ENCODE measurements at places on chromosomes 6 and 20.
A peak's percentile ranks its signal among the peaks of the same experiment; 100 is the strongest.

GRCh38 chr6:161204866-161205557 lies 68.8 kb downstream of the AGPAT4 start:
- no peak for DNase-seq

- DNase-seq = no peak
Measured at GRCh38 chr20:36421641-36422040, 115.5 kb downstream of the DLGAP4 start.

- no peak for DNase-seq
Measured at GRCh38 chr6:116139917-116140316, 14.0 kb upstream of the COL10A1 start.

- DNase-seq = no peak
Measured at GRCh38 chr6:8780653-8781052, 345.3 kb upstream of the SLC35B3 start.

GRCh38 chr6:64949257-64949656 lies 757.8 kb downstream of the EYS start:
- no peak for DNase-seq

GRCh38 chr6:80460257-80460865 lies 353.9 kb downstream of the BCKDHB start:
- no peak for DNase-seq

DNA sequence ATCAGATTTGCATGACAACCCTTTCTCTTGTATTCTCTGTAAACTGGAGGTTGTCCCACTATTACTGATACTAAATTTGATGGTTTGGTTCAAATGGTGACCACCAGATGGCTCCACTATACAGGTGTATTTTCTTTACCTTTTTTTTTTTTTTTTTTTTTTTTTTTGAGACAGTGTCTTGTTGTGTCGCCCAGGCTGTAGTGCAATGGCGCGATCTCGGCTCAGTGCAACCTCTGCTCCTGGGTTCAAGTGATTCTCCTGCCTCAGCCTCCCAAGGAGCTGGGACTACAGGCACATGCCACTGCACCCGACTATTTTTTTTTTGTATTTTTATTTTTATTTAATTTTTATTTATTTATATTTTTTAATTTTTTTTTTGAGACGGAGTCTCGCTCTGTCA lies 6.6 kb upstream of the WTAP start:
- DNase-seq = no peak

DNA sequence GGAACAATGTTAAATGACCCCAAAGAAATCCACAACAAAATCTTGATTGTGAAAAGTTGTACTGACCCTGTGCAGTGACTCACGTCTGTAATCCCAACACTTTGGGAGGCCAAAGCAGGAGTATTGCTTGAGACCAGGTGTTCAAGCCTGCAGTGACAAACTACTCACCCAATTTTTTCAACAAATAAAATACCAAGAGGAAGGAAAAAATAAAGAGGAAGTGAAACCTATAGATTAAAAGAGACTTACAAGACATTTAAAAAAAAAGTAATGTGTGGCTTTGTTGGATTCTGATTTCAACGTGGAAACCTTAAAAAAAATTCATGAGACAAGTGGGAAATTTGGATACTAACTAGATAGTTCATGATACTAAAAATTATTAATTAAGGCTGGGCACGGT lies 31.9 kb downstream of the GINS1 start:
- no peak for DNase-seq

DNA sequence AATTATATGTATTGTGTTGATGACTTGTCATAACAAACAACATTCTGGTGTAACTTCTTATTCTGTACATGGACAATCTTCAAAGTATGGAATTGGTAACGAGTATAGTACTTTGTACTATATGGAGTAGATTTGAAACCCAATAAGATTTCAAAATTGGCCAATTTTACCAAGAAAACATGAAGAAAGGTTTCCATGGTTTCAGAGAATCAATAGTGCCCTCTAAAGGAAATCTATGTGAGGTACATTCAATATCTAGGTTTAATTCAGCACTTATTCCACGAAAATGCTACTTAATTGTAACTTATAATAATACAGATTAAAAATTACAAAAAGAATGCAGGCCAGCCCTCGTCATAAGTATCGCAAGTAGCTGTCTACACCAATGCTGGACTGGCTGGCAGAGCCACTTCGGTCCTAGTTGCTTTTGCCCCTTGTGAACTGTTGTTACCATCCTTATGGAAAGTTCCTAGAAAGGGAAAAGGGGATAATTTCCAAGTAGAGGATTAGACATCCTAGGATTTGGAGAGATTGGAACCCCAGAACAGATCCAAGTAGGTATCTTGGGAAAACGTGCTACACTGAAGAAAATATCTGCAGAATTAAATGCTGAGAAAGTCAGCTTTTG lies 70.9 kb downstream of the LCA5 start:
- DNase-seq = peak; percentile 13

DNA sequence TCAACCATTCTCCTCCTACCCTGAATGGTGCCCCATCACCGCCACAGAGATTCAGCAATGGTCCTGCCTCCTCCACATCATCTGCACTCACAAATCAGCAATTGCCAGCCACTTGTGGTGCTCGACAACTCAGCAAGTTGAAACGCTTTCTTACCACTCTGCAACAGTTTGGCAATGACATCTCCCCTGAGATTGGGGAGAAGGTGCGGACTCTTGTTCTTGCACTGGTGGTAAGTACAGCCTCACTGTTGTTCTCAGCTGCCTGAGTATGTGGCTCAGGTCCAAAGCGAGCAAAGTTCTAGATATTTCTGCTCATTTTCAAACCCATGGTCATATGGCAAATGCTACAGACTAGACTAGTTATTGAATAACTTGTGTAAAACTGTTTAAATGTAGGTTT lies 51.0 kb upstream of the C20orf144 start:
- DNase-seq = no peak

GRCh38 chr6:158347335-158347734 lies 35.1 kb downstream of the TULP4 start:
- no peak for DNase-seq

GRCh38 chr6:154403788-154404187 lies 47.2 kb upstream of the IPCEF1 start:
- no peak for DNase-seq

DNA sequence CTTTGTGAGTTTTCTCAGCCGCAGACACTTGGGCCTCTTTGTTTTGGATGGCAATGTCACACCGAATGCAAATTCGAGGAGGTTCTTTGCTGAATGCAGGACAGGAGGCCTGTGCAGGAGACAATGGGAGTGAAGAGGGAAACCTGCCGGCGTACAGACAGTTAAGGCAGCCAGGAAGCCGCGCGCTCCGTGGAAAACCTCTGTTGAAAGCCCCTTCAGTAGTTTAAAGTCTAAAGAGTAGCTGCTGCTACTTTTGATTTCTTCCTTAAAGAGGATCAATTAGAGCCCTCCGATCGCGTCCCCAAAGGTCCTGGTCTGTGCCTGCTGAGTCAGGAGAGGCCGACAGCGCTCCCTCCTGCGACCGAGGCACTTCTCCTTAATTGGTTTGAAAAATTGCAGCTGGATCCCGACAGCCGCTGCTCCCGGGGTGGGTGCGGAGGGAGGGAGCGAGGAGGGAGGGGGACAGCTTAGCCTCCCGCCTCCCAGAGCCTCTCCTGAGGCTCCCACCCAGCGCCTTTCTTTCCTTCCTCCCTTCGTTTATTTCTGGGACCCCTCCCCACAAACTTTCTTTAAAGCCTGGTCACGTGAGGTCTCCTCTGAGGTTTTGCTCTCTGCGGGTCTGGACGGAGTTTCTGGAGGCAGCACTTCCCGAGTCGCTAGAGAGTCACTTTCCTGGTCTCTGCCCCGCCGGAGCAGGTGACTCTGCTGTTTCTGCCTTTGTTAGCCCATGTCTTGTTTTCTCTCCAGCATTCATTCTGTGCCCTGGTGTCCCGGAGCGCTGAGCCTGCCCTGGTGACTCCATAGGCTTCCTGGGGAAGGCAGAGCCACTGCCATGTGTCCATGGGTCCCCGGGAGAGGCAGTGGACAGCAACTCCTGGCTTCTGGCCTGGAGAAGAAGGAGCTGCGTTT lies 22.3 kb upstream of the RPP40 start:
- no peak for DNase-seq

GRCh38 chr6:30821862-30822784 lies 62.2 kb upstream of the DDR1 start:
- peak; percentile 6 for DNase-seq

- no peak for DNase-seq
Measured at GRCh38 chr6:137399881-137400443, 94.2 kb downstream of the OLIG3 start.

DNA sequence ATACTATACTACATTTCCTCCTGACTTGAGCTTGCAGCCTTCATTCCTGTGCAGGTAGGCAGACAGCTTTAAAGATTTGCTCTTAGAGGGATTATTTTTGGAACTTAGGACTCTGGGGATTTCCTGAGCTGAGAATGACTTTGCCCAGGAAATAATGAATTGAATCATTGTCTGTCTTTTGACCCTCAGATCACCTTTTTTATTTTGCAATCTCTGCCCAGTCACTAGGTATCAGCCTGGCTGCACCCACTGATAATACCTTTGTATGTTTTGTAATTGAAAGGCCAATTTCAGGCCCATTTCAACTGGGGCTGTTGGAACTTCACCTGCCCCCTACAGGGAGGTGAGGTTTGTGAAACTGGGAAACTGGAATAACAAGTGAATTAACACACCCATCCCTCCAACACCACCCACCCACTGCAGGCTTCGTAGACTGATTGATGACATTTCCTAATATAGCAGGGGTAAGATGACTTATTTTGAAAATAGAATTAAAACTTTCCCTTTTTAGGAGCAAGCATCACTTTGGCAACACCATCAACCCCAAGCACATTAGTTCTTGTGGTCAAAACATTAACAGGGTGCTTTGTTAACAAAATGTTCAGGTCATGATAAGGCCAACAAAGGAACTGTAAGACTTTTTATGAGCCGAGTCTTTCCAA lies 157.1 kb upstream of the CENPW start:
- DNase-seq = no peak

DNA sequence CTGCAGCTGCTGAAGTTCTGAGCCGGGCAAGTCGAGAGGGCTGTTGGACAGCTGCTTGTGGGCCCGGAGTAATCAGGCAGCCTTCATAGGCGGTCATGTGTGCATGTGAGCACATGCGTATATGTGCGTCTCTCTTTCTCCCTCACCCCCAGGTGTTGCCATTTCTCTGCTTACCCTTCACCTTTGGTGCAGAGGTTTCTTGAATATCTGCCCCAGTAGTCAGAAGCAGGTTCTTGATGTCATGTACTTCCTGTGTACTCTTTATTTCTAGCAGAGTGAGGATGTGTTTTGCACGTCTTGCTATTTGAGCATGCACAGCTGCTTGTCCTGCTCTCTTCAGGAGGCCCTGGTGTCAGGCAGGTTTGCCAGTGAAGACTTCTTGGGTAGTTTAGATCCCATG lies 21.2 kb upstream of the MAPK13 start:
- no peak for DNase-seq

Measured in NCI-H446 treated with DMSO at 0.1 percent for 48 hours (cell line).